Activated T-helper 2 cell treated with anti-CD3 and anti-CD28 coated beads, Interferon-gamma antibody, Interleukin-2, Interleukin-4, amounts not matched to agents 10 μg/mL and 5 μg/mL and 100 μg/mL, durations not matched to agents 14 hours and 24 hours and 36 hours (primary cell): ENCODE measurements at places on chromosomes 2 and 18.

- no peak for DNase-seq
Observed at GRCh38 chr2:229408356-229408755, 137.3 kb upstream of the PID1 start.

GRCh38 chr2:241904011-241904718 is 34.6 kb downstream of the RTP5 start:
- no peak for DNase-seq

DNA sequence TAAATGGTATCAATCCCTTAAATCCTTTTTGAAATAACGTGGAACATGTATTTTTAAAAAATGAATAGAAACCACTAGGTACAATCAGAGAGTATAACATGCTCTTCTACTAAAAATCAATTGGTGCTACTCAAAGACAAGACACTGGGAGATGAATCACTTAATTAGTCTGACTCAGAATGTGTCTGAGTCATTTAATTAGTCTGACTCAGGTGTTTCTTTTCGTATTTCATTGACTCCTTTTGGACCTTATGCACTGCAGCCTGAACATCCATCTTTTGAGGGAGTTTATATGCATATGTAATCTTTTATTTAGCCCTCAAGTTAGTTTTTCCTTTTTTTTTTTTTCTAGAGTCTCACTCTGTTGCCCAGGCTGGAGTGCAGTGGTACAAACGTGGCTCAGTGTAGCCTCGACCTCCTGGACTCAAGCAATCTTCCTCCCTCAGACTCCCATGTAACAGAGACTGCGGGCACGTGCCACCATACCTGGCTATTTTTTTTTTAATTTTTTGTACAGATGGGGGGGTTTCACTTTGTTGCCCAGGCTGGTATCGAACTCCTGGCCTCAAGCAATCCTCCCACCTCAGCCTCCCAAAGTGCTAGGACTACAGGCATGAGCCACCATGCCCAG is 26.5 kb downstream of the PPP4R3B start:
- no peak for DNase-seq

DNA sequence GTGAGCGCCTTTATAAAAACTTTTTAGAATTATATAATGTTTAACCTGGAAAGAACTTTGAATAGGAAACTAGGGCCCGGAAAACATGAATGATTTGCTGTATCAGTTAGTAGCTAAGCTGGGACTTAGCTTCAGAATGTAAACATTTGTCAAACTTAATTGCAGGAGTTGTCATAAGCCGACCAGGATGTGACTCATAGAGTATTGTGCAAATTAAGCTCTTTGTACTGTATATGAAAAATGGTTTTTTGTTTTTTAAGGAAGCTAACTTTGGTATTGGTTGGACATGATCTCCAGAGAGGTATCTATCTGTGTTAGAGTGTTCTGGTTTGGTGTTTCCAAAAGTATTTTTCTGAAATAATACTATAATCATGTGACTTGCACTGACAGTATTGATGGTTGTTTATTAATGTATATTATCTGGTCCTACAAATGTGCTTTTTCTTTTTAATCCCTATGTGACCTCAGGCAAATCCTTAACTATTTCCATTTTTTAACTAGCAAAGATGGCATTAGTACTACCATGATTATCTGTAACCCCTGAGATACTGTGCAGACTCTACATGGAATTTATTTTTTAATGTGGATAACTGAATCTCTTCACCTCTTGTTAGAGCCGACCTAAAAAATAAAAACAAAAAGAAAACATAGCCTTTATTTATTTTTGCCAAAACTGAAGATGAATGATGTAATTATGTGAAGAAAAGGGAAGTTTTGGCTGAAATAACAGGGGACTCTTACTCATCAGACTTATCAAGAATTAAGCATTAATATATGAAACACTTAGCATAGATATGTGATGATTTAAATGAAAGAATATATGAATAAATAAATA is 11.7 kb downstream of the YIPF4 start:
- no peak for DNase-seq

GRCh38 chr18:48992133-48992532 is 41.4 kb upstream of the SMAD7 start:
- DNase-seq, result no peak

GRCh38 chr2:106117347-106117746 is 76.8 kb downstream of the UXS1 start:
- no peak for DNase-seq

- no peak for DNase-seq
Observed at GRCh38 chr2:117074756-117075155, 739.7 kb upstream of the DDX18 start.

GRCh38 chr2:231199219-231199618 is 788 bp downstream of the ARMC9 start:
- DNase-seq, result no peak

- DNase-seq, result no peak
Observed at GRCh38 chr2:239035997-239036731, 188.3 kb downstream of the TWIST2 start.

GRCh38 chr2:209547726-209548125 is 123.9 kb downstream of the MAP2 start:
- no peak for DNase-seq

DNA sequence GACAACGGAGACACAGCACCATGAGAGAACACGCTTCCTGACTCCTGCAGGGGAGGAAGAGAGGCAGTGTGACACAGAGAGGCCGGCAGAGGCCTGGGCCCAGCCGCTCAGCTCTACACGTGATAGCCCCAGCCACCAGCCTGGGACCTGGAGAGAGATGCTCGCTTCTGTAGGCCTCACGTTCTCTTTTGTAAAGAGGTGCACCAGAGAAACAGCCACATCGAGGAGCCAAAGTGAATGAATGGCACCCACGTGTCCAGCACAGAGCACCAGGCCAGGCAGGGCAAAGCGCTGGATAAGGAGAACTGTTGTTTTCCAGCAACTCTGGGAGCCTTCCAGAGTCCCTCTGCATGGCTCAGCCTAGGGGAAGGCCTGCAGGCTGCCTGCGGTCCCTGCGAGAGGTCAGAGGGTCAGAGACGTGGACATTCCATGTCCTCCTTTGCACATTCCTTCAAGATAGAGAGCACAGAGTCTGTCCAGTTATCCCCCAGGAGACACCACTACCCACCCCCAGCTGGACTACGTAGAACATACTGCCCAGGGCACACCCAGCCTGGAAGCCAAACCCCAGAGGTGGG is 14.2 kb downstream of the LIMS2 start:
- DNase-seq, result no peak

DNA sequence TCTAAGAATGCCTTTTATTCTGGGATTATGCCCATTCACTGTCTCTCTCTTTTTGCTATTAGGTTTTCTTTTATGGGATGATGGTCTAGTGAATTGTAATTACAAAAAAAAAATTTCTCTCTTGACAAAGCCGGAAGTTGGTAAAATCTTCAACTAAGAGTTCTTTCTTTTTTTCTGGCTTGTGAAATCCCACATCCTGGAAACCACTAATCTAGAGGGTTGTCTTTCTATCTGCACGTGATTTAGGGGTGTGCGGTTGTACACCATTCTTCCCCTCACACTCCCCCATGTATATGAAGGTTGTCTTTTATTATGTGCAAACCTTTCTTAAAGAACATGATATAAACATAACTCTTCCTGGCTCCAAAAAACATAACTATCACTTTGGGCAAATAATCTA is 52.0 kb downstream of the GATA6 start:
- no peak for DNase-seq

- DNase-seq, result no peak
Observed at GRCh38 chr2:240605867-240606743, 19.2 kb upstream of the GPR35 start.

GRCh38 chr2:105896765-105897163 is 152.1 kb downstream of the NCK2 start:
- no peak for DNase-seq

DNA sequence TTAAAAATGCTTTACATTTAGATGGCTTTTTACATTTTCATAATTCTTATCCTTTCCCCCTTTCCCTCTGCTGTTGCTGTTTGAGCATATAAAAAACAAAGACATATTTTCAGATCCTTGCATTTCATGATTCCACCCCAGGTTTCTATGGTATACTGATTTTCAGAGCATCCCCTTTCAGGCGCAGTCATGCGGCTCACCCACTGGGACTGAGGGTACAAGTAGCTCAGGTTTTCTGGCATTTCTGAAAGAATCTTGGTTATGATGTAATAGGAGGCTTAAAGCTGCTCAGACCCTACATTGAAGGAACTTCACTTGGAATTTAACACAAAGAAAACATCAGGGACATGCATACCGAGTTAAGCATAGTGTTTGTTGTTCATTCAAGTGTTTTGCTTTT is 310.8 kb downstream of the ETAA1 start:
- DNase-seq, result no peak

DNA sequence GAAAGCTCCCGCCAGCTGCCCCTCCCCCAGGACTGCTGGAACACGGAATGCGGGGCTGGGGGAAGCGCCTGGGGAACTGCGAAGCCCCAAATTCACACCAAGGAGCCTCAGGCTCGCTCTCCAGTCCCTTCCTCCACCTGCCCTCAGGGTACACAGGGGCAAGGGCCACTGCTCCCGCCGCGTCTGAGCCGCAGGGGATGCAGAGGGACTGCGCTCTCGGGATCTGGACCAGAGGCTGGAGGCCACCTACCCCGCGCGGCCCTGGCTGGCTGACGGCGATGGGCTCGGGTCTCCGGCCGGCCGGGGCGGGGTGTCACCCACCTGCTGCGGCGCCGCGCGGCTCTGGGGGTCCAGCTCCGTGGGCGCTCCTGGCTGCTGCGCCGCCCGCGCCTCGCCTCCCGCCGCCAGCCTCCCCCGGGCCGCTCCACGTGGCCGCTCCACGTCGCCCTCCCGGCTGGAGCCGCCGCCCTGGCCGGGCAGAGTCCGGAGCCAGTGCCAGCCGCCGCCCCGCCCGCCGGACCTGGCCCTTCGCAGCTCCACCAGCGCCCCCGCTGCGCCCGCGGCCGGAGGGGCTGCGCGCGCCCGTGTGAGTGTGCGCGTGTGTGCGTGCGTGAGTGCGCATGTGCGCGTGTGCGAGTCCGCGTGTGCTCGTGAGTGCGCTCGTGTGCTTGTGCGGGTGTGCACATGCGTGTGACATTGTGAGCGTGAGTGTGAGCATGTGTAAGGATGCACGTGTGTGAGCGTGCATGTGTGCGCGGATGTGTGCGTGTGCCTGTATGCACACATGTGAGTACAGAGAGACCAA is at the start of gene CGREF1:
Gene CGREF1 (minus strand): TSS at position 604 of the 805 bp plus-strand sequence. CDS start 14,762 bp downstream, outside the sequence.
- no peak for DNase-seq

GRCh38 chr2:173972636-173973035 is 7.5 kb upstream of the SP3 start:
- DNase-seq, result no peak

DNA sequence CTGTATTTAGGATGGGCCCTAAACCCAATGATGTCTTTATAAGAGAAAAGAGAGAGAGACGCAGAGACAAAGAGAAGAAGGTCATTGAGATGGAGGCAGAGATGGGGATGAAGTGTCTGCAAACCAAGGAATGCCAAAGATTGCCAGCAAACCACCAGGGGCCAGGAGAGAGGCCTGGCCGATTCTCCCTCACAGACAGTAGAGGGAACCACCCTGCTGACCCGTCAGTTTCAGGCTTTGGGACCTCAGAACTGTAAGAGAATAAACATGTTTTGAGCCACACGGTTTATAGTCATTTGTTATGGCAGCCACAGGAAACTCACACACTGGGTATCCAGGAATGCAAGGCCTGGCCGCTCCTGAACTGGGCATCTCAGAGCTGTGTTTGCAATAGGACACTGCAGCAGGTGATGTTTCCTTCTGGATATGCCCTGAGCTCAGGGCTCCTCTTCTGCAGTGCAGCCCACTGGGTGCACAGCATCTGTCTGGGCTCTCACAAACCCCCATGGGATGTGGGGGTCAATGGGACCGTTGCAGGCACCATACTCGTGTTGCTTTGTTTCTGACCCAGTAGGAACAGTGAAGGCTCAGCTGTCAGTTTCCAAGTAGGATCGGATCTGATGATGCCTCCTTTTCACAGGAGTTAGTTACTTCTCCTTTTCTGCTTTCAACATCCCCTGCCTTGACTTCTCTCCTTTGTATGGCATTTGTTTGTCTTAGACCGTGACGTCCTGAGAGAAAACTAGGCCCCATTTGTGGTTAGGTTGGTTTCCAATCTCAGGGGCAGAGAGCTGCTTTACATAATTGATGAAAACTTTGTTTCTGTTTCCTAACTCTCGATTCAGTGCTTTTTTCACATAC is 20.8 kb downstream of the PTPN18 start:
- no peak for DNase-seq

DNA sequence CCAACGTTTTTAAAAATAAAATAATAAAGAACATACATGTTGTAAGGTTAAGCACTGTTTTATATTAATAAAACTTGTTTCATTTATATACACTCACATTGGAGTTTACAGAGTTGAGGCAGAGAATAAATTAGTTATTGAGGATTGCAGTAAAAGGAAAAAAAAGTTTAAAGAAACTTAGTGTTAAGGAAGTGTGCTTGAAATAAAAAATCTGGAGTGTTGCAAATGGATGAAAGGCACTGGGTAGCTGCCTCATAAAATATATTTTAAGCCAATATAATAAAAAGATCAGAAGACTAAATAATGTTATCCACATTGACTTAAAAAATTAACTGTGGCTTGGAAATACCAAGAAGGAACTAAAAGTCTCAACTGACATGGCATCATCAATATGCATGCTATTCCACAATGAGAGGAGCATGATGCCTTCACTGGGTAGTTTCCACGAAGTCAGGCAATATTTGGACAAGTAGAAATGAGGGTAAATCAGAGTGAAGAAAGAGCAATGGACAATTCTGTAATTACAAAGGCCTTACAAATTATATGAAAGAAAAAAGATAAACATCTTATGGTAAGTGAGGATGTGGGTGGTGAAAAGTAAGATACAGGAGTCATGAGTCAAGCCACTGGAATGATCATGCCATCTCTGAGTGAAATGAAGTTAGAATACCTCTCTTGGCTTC is 2.5 kb downstream of the GALNT3 start:
- no peak for DNase-seq

GRCh38 chr2:205937211-205937610 is 148.8 kb downstream of the INO80D start:
- no peak for DNase-seq
